Fibroblast of villous mesenchyme (primary cell): ENCODE measurements at places on chromosomes 5 and 9. TPM values are rescaled to one million over a fixed set of nuclear protein-coding genes. Genes with fewer than 3 reads are reported as not detected.

GRCh38 chr5:72788866-72789505, 27.5 kb upstream of the TNPO1 start:
- DNase-seq: peak; percentile 7

GRCh38 chr5:174903172-174903732, 178.9 kb downstream of the MSX2 start:
- no peak for DNase-seq

- DNase-seq: no peak
Observed at GRCh38 chr9:23380821-23381220, 445.2 kb downstream of the ELAVL2 start.

DNA sequence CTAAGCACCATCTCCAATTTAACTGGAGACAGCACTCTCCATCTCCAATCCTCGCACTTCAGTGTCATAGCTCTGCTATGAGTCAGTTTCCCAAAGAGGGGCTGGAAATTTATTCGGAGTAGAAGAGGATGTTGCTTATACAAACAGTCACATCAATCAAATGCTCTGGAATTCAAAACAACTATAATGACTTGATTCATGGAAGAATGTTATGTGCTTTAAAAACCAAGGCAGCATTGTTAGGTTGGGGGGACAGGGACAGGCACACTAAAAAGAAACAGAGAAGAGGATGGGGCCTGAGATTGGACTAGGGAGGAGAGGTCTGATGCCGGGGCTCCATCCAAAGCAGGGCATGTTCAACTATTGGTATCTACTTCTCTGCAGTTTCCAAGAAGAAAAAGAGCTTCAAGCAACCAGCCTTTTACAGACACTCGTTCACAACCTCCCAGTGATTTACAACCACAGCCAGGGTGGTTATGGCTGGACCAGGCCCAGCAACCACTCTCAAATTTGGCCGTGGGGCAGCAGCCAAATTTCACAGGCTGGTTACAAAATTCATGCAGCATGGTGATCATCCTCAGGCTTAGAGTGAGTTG, 117.5 kb upstream of the ZNF366 start:
- peak; percentile 73 for DNase-seq

GRCh38 chr9:78697618-78698017, 400.7 kb downstream of the PSAT1 start:
- DNase-seq: no peak

GRCh38 chr5:76683816-76684731, 31.9 kb upstream of the F2R start:
- no peak for DNase-seq

DNA sequence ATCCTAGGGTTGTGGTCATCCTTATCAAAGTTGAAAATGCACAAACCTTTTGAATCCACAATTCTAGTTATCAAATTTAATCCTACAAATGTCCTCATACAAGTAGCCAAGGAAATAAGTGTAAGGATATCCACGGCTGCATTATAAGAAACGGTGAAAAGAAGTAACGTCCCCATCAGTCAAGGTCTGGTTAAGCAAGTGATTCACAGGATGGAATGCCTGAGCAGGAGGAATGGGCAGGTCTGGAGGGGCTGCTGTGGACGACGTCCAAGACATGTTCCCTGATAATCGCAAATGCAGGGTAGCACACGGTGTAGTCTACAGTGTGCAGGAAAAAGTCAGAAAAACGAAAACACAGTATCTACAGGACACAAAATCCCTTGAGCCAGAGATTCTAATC, 118.6 kb downstream of the ADAMTS2 start:
- DNase-seq: no peak

DNA sequence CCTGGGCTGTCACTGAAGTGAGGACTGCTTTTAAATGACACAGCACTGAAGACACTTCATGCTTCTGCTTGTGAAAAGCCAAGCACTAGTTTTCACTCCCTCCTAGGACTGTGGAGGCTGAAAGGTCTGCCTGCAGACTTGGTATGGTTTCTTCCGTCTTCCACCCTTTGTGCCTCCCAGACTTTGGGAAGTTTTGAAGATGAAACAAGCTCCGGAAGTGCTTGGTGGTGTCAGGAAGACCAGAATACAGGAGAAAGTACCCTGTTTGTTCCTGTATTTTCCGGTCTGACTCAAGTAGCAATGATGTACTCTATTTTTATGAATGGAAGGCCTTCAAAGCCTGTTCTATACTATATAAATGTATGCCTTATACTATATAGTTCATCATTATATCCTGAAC, 222.7 kb downstream of the PDZD2 start:
- DNase-seq: no peak

- no peak for DNase-seq
Observed at GRCh38 chr9:101705135-101705661, 33.2 kb downstream of the GRIN3A start.

Gene ZFAND5
- 206 and 366 TPM in 2 replicates for total RNA-seq

Gene WNK2
- not detected in 2 replicates for total RNA-seq
